ENCODE measurements at places on chromosomes 5 and 9.

DNA sequence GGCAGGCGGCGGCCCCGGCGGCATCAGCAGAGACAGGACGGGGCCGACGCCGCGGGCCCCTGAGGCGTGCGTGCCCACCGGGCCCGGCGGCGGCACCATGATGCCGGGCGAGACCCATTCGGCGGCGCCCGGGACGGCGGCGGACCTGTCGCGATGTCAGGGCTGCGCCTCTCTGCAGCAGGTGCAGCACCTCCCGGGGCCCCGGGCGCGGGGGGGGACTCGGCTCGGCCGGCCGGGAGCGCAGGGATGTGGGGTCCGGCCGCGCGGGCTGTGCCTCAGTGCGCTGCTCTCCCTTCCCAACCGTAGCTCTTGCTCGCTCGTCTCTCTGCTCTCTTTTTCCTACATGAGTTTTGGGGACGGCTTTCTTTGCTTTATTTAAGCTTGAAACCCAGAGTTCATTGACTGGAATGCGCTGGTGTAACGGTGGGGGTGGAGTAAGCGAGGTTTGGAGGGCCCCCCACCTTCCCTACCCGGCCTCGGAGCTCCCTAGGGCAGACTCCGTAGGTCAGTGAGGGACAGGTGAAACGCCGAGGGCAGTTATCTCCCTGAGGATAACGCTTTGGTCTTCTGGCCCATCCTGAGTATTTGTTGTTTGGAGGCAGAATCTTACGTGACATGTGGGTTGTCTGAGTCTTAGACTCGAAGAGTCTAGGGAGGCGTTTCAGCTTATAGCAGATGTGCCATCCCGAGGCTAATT, 490 bp downstream of the ICE1 start:
- no peak for DNase-seq

GRCh38 chr5:72402959-72403628, 82.9 kb downstream of the PTCD2 start:
- DNase-seq: no peak

GRCh38 chr9:84748112-84748511, 78.6 kb downstream of the NTRK2 start:
- no peak for DNase-seq

DNA sequence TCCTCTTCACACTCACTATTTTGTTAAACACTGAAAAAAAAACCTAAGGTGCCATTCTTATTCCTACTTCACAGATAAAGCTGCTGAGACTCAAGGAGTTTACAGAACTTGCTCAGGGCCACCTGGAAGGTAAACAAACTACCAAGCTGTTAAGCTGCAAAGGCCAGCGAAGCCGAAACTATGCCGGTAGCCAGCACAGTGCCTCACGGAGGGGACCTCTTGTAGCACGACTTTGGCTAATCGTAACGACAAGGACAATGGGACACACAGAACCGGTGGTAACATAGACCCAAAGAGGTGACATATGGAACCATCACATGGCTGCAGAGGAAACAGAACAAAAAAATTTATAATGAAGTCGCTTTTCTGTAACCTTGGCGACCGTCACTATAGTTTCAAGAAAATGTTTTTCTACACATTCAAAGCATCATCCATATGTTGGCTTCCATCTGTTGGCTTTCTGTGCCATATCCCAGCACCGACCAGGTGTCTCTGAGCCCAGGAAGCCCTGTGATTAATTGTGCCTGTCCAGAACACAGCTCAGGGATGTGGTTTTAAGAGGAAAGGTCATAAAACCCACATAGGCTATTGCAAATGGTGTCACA, 60.3 kb downstream of the S1PR3 start:
- DNase-seq: no peak

GRCh38 chr5:39599721-39600431, 175.1 kb upstream of the DAB2 start:
- DNase-seq: no peak

DNA sequence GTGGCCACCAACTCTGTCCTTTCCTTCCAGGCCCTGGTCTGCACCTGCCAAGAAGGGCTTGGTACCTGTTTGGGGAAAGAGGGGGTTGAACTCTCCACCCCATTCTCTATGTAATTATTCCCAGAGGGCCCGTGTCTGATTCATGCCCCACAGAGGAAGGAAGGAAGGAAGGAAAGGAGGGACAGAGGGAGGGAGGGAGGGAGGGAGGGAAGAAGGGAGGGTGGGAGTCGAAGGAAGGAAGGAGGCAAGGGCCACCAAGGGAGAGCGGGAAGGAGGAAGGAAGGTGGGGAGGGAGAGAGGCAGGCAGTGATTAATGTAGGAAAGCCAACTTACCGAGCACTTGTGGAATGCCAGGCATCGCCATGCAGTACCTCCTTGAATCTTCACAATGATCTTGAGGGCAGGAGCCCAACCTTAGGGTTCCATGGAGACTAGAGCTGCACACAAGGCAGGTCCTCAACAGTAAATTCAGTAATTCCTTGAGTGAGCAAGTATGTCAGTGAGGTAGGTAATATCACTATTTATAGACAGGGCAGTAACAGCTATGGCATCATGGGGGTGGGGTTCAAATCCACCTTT, 75.8 kb downstream of the FGF18 start:
- no peak for DNase-seq

DNA sequence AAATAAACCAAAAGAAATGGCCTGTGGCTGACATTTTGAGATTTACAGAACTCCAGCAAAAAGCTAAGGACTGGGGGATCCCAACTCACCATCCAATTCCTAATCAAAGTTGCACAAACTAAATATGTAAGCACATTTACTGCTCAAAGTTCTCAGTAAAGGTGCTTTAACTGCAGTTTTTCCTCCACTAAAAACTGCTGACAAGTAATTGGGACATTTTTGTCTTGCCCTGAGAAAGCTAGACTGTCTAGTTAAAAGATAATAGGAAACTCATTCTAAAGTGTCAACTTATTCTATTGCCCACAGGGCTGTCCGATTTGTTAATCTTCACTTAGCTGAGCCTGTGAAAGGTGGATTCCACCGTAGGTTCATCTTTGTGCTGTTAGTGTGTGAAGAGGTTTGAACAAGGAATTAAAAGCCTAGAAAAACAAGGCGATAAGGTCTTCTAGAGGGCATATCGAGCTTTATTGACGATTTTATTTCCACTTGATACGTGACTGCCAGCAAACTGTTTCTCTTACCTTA, 1.0 kb downstream of the DOCK8 start:
- no peak for DNase-seq

- DNase-seq: no peak
Observed at GRCh38 chr5:21661184-21661583, 1192.0 kb downstream of the CDH12 start.

DNA sequence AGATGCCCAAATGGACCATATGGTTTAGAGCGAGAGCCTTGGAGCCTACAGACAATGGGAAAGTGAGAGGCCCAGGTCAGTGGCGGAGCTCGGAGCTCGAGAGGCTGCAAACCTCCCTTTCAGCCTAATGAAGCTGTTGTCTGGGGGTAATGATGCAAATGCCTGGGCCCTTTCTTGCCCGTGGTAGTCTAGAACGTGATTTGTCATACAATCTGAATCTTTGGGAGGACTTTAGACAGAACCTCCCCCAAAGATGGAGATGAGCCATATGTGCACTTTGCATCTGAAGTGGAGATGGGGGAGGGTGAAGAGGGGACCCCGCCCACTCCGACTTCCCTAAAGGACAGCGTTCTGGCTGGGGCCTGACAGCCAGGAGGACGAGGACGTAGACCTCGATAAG, 10.3 kb upstream of the NEUROG1 start:
- DNase-seq: no peak

GRCh38 chr5:53334431-53334941, 145.9 kb upstream of the FST start:
- no peak for DNase-seq

- DNase-seq: no peak
Observed at GRCh38 chr5:44809956-44810420, 1.2 kb downstream of the MRPS30 start.

DNA sequence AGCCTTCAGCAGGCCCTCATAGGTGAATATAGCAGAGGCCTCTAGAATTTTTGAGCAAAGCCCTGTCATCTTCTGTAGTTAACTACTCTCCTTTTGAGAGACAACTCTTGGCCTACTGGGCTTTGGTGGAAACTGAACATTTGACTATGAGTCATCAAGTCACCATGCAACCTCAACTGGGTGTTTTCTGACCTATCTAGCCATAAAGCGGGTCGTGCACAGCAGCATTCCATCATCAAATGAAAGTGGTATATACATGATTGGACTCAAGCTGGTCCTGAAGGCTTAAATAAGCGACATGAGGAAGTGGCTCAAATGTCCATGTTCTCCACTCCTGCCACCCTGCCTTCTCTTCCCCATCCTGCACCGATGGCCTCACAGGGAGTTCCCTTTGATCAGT, 1115.5 kb downstream of the TAF11L14 start:
- no peak for DNase-seq

DNA sequence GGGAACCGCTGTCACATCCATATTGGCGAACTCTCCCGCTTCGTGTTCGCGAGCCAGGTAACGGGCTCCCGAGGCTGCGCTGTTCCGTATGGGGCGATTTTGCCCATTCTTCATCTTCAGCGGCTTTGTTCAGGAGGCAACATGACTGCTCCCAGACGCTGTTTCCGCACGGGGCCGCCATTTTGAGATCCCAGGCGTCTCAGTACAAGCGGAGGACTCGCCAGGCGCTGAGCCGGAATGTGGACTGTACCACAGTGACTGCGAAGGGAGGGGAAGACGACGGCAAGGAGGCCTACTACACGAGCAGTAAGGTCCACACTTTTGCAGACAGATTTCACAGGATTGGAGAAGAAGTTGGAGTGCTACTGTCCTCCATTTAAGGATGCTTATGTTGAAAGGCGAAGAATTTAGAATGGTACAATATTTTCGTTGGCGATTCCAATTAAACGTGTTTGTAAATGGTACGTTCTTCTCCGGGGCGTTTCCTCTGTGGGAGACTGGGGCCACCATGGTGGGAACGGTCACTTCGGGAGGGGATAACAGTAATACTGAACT, 41.6 kb upstream of the ZNF300 start:
- DNase-seq: no peak

DNA sequence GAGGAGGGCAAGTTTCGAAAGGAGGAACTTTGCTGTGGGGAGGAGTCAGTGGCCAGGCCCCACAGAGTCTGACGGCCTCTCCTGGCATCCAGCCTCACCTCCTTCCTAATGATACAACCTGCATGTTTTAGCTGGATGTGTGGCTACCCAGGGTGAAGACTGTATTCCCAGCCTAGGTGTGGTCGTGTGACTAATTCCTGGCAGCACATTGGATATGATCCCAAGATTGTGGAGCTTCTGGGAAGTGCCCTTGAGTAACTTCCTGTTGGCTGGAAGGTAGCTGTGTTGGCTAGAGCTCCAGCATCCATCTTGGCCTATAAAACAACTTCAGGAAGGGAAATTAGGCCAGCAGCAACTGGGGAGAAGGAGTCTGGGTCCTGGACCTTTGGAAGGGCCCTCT, 19.0 kb upstream of the LPCAT1 start:
- no peak for DNase-seq

DNA sequence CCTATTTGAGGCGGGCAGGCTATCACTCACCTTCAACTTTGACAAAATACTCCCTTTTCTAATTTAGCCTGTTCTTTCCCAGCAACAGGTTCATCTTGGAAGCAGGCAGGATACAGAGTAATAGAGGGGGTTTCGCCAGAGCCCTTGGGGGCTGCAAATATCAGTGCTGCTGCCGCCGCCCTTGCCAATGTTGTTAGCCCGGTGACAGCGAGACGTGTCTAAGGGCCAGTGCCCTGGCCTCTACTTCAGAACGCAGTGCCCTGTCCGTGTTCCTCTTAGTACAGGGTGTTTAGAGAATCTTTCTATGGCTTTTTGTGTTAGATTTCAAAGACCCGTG, 703 bp downstream of the FAM120AOS start:
- no peak for DNase-seq

- no peak for DNase-seq
Observed at GRCh38 chr5:38636626-38637025, 80.2 kb upstream of the LIFR start.

DNA sequence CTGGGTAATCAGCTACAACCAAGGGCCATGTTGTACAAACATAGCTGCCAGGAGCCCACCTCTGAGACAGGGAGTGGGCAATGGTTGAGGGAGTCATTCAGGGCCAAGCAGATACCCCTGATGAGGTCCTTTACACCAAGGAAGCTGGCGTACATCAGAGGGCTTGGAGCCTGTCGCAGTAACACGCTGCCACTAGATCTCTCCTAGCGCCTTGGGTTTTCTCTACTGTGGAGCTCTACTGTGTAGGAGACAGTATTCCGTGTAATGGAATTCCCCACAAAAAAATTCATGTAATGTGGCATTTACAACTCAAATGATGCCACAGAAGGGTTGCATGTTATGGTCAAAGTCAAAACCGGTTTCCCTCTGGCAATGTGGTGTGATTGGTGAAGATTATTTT, 41.4 kb upstream of the CRB2 start:
- DNase-seq: no peak

GRCh38 chr5:2840372-2840915, 89.0 kb upstream of the IRX2 start:
- DNase-seq: no peak

DNA sequence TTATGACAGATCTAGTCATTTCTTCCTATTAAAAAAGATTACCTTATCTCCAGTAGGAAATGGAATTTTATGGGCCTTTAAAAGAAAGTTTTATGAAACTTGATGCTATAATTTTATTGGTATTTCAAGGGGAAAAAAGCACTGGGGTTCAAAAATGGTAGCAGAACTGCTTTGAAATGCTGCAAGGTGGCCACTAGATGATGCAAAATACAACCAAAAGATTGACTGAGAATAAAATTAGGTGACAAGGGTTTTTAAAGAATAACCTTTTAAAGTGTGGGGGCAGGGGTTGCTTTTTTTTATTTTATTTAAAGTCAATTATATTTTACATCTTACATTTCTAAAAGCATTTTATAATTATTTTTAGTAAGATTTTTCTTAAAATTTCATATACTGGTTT, 61.7 kb downstream of the KLF9 start:
- no peak for DNase-seq

GRCh38 chr9:96651626-96652025, 3.5 kb downstream of the PRXL2C start:
- no peak for DNase-seq

GRCh38 chr5:50439221-50439620, 1.9 kb downstream of the EMB start:
- DNase-seq: no peak

GRCh38 chr9:109780453-109781033, 545 bp downstream of the PALM2AKAP2 start:
- DNase-seq: no peak

- no peak for DNase-seq
Observed at GRCh38 chr9:15521254-15521653, 10.5 kb upstream of the PSIP1 start.

DNA sequence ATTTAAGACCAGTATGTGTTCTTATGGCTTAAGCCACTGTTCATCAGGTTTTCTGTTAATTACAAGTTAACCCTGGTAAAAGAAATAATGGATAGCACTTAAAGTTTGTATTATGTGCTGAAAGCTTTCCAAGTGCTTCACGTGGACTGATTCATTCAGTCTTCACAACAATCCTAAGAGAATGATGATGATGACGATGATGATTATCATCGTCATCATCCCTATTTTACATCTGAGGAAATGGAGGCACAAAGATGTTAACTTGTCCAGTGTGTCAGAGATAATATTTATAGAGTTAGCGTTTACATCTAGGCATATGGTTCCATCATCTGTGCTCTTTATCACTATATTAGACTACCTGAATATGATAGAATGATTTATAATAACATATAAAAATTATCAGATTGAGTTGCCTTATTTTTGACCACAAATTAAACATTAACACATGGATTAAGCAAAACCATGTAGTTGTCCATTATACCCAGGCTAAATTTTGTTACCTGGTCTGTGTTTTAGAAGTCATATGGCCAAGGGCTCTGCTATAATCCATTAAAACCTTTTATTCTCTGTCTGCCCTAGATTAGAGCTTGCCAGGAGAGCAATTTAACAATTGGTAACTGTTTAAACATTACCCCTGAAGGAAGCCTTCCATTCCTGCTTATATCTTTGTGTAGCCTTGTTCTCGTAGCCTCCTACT, 102.3 kb upstream of the MAP3K1 start:
- no peak for DNase-seq

Data from activated T-helper 9 cell treated with anti-CD3 and anti-CD28 coated beads, Interleukin-2, amount 50 U/mL, for 16 hours (primary cell).